ENCODE measurements at places on chromosomes 3 and 15.
A peak's percentile ranks its signal among the peaks of the same experiment; 100 is the strongest.

GRCh38 chr15:33808720-33809457 is 159.4 kb upstream of the CHRM5 start:
- no peak for DNase-seq

DNA sequence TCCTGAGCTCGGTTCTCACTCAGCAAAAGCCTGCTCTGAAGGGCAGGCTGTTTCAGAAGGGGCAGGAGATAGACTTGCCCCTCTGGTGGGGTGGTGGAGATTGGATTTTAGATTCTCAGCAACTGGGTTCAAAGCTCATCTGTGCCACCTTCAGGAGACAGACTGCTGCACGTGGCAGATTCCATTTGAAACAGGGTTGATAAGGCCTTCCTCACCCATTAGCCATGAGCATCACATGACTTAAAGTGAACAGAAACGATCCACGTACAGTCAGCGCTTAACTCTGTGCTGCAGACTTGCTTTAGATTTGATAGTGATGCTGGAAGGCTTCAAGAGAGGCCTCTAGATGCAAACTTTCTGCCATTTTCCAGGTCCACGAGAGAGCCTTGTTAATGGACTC is 35.0 kb upstream of the MGLL start:
- DNase-seq, result peak; percentile 77

- DNase-seq, result no peak
These were observed 15.9 kb upstream of the TM4SF19 start for GRCh38 chr3:196354132-196354531.

GRCh38 chr15:49424954-49425353 is 1.9 kb downstream of the FGF7 start:
- no peak for DNase-seq

DNA sequence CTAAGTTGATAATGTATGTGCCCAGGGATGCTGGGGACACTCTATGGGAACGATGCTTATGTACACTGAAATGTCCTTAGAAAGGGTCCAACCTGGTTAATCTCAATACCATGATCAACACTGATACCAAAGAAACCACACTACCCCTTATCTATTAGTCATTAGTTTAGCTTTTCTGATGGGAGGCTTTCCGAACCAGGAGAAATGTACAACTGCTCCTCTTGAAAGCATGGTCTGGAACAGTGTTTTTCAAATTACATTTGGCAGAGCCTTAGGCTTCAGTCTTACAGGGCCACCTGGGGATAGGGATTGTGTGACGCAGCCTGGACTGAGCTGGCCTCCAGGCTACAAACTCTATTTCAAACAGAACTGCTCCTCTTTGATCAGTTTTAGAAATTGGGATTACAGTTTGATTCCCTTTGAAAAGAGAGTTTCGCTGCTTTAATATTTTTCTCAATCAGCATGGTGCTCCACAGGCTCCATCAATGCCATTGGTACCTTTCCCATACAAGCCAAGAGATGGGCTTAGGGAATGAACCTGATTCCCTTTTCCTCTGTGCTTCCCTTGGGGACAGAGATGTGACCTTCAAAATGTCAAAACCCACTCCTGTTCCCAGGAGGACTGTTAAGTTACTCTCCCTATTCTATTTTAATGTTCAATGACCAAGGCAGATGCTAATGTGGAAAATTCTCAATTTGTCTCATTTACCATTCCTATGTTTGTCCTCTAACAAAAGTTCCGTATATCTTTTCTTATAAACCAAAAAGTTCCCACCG is 296.0 kb upstream of the ADAMTS9 start:
- no peak for DNase-seq

DNA sequence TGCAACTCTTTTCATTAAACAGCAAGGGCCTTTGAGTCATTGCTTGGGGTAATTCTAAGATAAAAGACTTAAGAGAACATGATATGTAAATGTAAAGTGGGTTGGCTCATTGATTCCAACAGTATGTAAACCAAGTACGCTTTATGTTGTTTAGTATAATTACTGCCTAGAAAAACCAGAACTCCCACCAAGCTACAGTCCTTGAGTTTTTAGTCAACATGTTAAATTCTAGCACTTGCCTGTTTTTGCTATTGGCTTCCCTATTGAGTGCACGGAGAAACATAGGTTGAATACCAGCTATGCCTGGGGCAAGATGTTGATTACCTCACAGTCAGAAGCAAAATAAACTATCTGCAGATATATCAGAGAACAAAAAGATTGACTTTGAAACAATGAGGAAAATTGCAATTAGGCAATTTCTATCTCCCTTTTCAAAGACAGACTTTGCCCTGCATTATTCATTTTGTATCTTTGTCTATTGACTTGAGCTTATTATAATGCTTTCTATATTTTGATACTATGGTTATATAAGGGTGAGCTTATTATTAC is 179.3 kb downstream of the ZPLD1 start:
- DNase-seq, result no peak

GRCh38 chr15:35827911-35828310 is 281.9 kb upstream of the DPH6 start:
- DNase-seq, result no peak
